ENCODE measurements at places on chromosomes 3 and 15.

DNA sequence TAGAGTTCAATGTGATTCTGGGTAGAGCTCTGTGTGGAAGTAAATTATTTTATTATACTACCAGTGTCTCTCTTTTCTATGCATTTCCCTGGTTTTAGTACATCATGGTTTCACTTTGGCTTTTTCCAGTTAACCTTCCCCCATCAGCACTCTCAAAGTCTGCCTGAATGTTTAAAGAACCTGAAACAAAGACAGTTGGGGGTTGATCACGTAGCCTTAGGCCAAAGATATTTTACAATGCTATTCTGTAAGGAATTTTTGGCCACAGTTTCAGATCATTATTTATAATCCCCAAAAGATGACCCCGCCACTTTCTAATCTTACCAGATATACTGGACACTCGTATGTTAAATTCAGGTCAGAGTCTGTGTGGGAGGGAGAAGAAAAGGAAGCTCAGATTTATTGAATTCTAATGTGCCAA is 156.3 kb upstream of the TMC3 start:
- DNase-seq = no peak

GRCh38 chr3:188546835-188547670 is 393.1 kb downstream of the LPP start:
- no peak for DNase-seq

GRCh38 chr3:108818404-108818803 is 4.2 kb upstream of the TRAT1 start:
- DNase-seq = no peak

DNA sequence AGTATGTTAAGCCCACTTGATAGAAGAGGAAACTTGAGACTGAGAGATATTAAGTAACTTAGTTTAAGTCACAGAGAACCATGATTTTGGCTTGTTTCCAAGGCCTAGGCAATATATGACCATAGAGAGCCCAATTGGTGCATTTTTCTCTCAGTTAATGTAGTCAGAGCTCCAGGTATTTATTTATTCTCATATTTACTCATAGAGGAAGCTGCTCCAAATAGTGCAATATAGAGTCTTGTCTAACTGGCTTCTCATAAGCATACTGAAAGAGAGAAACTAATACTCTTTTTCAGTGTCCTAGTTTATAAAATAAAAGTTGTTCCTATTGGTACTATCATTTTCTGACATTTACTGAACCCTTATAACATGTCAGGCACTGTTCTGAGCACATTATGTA is 15.2 kb downstream of the TRNT1 start:
- DNase-seq = no peak

- DNase-seq = no peak
These were observed 13.0 kb upstream of the CTNNB1 start for GRCh38 chr3:41186297-41186696.

GRCh38 chr3:38311476-38311875 is 29.4 kb downstream of the SLC22A14 start:
- DNase-seq = no peak

- DNase-seq = no peak
These were observed 1055.7 kb upstream of the EPHA6 start for GRCh38 chr3:95758707-95759106.

GRCh38 chr3:127747751-127748521 is 74.4 kb downstream of the MGLL start:
- no peak for DNase-seq

- DNase-seq = no peak
These were observed 267.8 kb upstream of the LRRN1 start for GRCh38 chr3:3531476-3531875.

GRCh38 chr3:21505711-21506460 is 245.1 kb downstream of the ZNF385D start:
- DNase-seq = no peak

DNA sequence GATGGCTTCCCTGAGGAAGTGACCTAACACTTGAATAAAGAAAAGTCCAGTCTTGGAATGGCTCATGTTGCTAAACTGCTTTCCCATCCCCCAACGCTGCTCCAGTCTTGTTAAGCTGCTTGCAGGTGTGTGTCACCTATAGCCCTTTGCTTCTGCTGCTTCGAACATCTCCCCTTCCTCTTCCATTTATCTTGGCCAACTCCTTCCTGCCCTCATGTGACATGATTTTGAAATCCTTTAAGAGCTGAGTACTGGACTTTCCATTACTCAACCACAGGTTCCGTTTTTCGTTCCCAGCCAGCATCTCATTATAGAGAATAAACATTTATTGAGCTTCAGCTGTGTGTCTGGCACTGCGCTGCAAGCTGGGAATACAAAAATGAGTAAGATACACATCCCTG is 1.7 kb downstream of the ATG7 start:
- DNase-seq = no peak

- no peak for DNase-seq
These were observed 24.8 kb downstream of the REC114 start for GRCh38 chr15:73467758-73468157.

DNA sequence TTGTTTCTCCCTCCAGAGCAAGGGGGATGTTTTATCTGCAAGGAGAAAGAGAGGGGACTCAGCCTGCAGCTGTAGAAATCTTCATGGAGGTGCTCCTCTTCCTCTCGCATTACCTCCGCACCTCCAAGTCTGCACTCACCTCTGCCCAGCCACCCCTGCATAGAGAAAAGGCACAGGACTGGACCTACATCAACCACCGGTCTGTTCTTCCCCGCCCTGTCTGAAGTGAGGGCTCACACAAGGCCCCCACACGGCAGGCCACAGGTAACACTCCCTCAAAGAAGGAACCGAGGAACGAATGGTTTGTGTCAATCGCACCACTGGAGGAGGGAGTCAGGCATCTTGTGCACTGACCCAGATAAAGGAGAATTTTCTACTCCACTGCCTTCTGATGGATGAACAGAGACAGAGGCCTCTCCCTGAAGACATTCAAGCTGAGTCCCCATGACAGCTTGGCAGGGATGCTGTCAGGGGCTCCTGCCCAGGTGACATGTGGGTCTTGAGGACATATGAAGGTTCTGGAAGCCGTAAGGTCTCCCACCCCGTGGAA is 260.3 kb downstream of the XXYLT1 start:
- DNase-seq = no peak

- no peak for DNase-seq
These were observed 1.7 kb downstream of the CCDC9B start for GRCh38 chr15:40338921-40339620.

GRCh38 chr15:42134617-42135245 is 21.7 kb downstream of the PLA2G4F start:
- no peak for DNase-seq

- no peak for DNase-seq
These were observed 44.6 kb upstream of the POU1F1 start for GRCh38 chr3:87320756-87321626.

DNA sequence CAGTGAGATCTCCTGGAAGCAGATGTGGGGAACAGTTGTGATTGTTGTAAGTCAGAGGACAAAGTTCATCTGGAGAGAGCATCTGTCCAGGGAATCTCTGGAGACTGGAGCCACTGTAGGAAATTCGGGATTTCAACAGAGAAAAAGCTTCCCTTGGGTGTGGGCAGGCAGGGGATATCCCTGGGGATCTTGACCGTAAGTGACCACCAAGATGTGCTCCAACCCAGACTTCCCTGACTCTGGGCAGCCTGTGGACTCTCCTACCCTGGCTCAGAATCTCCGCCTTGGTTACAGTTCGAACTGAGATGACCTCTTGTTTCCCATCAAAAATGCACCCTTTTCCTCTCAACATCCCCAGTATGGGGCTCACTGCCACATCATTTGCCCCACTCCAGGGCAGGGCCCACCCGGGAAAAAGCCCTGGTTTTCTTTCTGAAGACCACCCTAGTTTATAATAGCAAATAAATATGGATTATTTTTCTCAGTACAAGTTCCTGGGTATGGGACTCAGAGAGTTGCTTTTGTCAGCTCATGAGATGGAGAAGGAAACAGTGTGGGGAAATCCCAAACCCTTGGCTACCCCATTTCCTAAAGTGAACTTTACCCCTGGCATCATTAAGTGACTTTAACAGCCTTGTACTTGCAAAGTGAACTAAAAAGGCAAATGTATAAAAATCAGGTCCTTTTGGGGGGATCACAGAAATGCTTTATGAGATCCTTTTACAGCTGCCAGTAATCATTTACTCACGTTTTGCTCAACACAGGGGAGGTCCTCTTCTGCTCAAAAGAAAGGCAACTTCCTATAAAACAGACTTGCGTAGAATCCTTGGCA is 89.9 kb downstream of the CCNL1 start:
- no peak for DNase-seq

DNA sequence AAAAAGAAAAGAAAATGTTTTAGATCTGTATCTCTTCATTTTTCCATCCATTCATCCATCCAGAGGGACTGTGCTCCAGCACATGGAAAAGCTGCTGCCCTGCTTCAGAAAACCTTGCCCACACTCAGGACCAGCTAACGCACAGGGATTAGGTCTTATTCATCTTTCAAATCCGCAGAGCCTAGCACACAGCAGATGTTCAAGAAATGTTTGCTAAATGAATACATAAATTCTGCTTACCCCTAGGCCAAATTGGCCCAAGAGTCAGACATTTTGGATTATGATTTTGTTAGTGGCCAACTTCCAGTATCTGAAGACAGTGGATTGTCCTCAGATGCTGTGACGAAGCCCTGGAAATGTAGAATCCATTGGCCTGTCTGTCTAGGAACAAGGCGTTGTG is 71.4 kb downstream of the GHSR start:
- no peak for DNase-seq

GRCh38 chr3:14175383-14176037 is 2.9 kb downstream of the XPC start:
- no peak for DNase-seq

GRCh38 chr3:127034195-127034989 is 51.5 kb downstream of the PLXNA1 start:
- DNase-seq = no peak

DNA sequence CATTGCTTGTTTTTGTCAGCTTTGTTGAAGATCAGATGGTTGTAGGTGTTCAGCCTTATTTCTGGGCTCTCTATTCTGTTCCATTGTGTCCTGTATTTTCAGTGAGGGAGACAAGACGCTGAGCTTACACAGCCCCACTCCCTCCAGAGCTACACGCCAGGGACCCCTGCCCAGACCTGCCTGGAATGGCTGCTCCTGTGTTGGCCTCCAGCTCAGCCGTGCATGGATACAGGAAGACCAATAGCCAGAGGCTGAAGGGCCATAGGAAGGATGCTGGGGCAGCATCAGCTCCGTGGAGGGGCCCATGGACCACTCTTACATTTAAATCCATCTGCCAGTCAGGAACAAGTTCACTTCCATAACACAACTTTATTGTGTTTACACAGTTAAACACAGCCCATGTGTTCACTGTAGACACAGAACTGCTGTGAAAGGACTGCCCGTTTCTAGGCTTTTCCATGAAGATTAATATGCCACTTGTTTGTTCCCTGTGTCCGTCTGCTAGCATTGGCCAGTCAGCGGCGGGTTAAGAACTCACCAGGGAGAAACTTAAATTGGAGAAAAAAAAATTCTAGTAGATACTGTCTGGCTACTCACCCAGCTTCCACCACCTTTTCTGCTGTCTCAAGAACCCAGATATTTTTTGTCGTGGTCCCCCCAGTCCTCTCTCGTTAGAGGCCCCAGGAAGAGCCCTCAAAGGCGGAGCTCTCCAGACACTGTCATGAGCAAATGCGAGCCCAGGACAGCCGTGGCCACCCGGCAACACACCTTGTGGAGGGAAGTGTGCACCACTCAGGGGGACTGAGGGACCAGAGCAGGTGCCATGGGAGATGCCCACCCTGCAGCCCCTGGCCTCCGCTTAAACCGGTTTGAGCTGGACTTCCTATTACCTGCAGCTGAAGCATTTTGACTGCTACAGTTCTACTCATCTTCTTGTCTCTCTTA is 142.3 kb upstream of the MEF2A start:
- no peak for DNase-seq

DNA sequence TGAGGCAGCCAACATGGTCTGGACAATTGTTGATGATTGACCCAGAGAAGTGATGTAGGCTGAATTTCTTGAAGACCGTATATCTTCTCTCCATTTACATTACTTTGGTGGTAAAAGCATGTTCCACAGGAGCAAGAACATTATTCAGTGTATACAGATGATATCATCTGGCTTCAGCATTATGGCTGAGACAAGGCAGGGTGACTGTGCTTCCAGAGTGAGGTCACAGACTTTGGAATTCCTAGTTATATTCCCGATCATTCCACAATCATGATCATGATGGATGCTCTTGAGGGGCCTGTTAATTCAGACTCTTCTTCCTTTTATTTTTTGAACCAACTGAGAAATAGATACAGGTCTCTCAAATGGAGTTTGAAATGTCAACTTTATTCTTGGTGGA is 19.0 kb downstream of the PLS1 start:
- no peak for DNase-seq

DNA sequence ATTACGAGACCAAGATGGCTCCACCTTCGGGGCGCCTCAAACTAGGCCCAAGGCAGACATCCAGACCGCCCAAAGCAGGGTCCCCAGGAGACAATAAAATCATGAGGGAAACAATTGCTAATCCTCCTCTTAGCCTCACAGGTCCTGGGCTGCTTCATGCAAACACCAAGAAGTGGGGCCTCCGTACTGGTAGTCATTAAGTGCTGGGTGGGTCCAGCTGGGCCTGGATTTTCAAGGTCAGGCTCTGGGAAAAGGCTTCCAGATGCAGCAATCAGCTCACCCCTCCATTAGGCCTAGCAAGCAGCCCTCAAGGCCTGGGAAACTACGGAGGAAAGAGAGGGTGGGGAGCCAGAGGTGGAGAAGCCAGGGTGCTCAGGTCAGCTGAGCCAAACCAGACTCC is 634 bp downstream of the FBXL22 start:
- DNase-seq = no peak

Data from cortex of kidney (tissue), 1 donor.